ENCODE measurements at places on chromosomes 2 and 18.

DNA sequence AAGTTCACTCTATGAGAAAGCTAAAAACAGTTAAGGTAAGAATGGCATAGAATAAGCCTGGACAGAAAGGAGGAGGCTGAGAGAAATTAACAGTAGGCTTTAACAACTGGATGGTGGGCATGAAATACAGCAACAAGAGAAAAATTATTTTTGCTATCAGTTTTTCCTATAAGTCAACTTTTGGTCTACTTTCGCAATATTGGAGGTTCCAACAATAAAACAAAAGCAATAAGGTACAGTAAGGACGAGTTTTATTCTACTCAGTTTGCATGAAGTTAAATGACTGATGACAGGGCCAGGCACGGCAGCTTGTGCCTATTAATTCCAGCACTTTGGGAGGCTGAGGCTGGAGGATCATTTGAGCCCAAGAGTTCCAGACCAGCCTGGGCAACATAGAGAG, 17.3 kb downstream of the RAB1A start:
- DNase-seq: no peak

- no peak for DNase-seq
Observed at GRCh38 chr2:190043441-190043840, 19.1 kb downstream of the MSTN start.

- no peak for DNase-seq
Observed at GRCh38 chr18:3867864-3868311, 417.9 kb downstream of the TGIF1 start.

GRCh38 chr2:102129082-102129481, 13.5 kb upstream of the IL1R1 start:
- DNase-seq: no peak

GRCh38 chr2:237453671-237454070, 33.4 kb upstream of the MLPH start:
- no peak for DNase-seq

GRCh38 chr2:74242354-74243071, 44.1 kb downstream of the MTHFD2 start:
- no peak for DNase-seq

GRCh38 chr18:79413901-79414300, 18.2 kb downstream of the NFATC1 start:
- no peak for DNase-seq

GRCh38 chr2:112996635-112997034, 8.6 kb upstream of the IL36A start:
- DNase-seq: no peak

DNA sequence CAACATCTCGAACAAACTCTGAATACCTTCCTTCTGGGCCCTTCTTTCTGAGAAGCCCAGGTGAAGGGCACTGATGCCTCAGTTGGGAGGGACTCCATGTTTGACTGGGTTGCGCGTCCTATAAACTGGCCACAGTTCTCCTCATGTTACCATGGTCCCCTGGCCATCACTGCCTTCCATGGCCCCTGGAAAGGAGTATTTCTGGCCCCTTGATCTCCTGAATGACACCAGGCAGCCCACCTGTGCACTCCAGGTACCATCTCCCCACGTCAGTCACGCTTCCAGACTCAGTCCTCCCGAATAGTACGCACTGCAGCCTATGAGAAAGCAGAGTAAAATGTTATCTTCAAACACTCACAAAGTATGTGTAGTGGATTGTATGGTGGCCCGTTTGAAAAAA, 73.9 kb downstream of the ACKR3 start:
- DNase-seq: no peak

- no peak for DNase-seq
Observed at GRCh38 chr2:195945056-195945455, 123.6 kb downstream of the DNAH7 start.

DNA sequence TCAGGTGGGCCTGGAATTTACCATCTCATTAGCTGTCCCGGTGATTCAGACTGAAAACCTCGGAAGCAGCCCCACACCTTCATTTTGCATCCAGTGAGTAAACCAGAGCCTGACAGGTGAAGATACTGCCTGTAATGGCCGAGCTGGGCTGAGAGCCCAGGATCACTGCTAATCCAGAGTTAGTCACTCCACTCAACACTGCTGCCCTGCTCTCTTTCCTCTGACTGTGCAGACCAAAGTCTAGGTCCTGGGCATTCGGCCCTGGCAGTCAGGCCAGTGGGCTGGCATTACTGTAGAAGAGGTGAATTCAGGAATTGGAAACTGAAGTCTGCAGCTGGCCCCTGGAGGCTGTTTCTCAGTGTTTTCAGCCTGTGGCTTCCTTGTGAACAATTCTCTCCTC, 44.3 kb downstream of the TMEM17 start:
- DNase-seq: no peak
